Stimulated activated CD4-positive, alpha-beta T cell treated with anti-CD3 and anti-CD28 coated beads, Interleukin-2, amount 100 ng/mL, for 48 hours (primary cell): ENCODE measurements at places on chromosomes 2 and 18.

DNA sequence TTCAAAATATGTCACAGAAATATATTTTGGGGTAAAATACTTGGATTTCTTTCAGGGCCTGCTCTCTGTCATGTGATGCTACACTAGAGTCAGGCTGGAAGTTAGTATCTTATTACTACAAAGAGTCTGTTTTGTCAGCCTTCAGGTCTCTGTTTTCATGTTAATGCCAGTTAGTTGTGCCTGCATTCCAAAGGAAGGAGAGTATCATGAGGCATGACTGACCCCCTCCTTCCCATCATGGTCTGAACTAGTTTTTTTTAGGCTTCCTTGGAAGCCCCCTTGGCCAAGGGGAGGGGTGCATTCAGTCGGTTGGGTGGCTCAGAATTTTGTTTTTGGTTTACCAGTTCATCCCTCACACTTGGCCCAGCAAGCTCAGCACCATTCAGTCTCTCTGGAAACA is 318.0 kb downstream of the ALK start:
- DNase-seq, result no peak

DNA sequence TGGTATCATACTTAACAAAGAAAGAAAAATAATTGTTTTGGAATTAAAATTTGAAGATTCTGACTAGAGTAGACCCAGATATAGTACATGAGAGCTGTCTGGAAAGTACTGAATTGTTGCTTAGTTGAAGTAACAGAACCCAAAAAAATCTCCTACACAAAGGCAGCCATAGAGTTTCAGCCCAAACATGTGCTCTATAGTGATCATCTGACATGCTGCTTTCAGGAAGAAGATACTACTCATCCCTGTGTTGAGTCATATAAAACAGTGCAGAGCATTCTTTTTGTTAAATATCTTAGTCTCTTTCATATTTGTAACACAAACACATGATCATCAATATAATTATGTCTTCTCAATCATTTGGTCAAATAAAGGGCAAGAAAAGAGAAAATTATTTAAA is 84.8 kb upstream of the PTPRM start:
- no peak for DNase-seq

GRCh38 chr2:236517251-236518031 is 52.2 kb upstream of the ACKR3 start:
- DNase-seq, result no peak

DNA sequence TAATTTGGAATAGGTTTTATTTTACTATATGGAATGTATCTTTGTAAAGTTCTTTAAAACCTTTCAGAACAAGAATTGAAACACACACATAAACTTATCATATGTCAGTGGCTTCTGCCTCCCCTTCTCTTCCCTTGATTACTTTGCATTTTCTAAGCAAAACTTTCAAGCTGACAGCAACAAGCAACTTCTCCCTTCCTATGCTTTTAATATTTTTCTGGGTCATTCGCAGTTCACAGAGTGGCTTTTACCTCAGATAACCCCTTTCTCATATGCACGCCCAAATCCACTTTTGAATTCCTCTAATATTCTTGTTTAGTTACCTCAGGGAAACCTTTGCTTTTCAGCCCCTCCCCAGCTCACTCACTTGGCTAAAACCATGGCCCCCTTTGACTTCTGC is 36.7 kb upstream of the CDC42EP3 start:
- DNase-seq, result no peak

DNA sequence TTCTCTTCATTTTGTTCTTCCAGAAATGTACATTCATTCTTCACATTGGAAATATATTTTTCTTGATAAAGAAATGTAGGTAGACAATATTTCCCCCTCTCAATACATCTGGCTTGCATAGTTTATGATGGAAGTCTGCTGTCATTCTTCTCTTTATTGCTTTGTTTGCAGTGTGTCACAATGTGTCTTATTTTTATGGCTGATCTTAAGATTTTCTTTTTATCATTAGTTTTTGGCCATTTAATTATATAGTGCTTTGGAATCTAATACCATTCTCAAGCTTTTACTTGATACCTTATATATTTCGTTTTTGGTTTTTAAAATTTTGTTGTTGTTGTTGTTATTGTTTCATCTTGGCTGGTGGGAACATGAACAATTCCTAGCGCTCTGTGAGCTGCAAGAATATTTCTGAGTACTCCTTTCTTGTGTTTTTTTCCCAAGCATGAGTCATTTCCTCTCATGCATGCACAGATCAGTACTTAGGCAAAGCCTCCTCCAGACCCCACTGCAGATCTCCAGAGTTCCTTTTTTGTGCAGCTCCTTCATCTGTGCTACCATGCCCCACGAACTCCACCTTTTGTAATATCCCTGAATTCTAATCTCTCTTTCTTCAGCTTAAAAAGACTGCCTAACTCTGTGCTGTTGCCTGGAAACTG is 13.7 kb upstream of the MMADHC start:
- no peak for DNase-seq

DNA sequence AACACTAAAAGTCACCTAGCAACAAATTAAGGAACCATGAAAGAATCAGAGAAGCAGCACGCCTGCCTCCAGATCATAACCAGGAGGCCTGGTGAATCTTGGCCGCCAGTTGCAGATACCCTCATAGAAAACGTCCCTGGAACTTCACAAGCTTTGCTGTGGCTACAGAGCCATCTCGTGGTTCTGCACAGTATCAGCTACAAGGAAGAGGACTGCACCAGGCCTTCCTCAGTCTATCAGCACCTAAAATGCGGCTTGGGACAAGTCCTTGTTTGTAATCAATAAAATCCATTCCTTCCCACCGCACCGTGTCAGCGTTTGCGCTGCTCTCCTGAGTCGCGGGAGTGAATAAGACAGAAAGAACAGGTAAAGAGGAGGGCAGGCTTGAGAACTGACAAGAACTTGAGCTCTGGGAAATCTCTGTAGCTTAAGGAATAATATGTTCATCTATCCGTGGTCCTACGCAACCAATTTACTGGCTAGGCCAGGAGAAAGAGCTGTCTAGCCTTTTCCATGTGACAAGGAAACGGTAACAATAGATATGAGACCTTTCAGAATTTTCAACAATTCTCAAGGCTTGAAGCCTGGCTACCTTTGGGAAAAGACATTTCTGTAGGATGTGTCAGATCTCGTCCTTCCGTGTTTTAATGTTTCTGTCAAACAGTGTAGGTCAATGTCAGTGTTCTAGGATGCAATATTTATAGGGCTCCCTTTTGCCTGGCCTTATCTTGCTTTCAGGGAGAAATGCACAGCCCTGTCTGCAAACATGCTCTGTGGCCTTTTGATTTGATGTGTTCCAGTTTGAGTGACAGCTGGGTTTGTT is 128.5 kb upstream of the RAB12 start:
- no peak for DNase-seq

GRCh38 chr2:120526997-120527945 is 181.3 kb downstream of the INHBB start:
- no peak for DNase-seq

DNA sequence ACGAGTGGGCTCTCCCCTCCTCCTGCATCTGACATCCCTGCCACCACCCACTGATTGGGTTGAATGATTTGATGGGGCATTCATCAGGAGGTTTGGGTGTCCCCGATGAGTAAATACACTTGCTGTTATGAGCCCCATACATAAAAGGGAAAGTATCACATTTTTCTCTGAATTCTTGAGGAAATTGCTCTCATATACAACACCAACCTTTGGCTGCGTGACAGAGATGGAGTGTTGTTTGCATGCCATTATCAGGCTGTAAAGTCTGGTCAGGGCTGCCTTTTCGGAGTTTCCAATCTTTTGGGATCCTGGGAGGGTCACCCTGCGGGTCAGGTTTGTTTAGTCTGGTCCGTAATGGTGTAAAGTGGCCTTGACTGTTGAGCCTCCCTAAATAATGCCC is 227.9 kb upstream of the SPRED2 start:
- DNase-seq, result no peak

DNA sequence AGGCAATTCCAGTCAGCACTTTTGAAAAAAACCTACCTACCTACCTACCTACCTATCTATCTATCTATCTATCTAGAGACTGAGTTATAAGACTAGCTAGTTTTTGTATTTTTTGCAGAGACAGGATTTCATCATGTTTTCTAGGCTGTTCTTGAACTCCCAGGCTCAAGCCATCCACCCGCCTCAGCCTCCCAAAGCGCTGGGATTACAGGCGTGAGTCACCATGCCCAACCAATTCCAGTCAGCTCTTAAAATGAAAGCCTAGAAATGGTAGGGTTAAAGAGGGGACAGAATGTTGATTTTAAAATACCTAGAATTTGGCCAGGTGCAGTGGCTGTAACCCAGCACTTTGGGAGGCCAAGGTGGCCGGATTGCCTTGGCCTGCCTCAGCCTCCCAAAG is 19.1 kb downstream of the MSH2 start:
- DNase-seq, result no peak

DNA sequence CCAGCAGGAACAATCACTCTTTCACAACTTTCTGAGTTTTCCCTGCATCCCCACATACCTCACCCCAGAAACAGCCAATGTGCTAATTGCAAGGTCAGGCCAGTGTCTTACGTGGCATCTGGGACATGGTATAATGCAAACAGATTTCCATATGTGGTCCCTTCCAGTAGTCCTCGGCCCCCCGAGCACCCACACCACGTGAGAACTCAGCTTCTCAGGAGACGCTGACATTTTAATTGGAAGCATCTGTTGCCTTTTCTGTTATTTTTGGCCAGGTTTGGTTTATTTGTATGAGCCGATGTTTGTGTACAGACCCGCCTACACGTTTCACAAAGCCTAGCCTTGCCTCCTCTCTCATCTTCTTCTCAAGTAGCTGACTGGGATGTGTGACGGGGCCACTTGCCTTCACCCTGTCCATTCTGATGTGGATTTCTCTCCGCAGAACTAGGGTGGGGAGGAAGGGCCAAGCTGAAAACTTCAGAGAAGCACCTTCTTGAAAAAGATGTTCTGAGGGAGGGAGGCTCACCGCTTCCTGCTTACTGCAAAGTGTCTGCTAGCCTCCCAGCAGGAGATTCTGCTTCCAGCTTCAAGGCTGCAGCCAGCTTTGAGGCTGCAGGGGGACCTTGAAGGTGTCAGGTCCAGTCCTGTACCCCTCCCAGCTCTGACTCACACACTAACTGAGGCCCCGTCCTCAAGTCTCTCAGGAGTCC is 109.6 kb upstream of the SLC14A2 start:
- no peak for DNase-seq

GRCh38 chr18:40120356-40120755 is 1834.7 kb upstream of the PIK3C3 start:
- no peak for DNase-seq

DNA sequence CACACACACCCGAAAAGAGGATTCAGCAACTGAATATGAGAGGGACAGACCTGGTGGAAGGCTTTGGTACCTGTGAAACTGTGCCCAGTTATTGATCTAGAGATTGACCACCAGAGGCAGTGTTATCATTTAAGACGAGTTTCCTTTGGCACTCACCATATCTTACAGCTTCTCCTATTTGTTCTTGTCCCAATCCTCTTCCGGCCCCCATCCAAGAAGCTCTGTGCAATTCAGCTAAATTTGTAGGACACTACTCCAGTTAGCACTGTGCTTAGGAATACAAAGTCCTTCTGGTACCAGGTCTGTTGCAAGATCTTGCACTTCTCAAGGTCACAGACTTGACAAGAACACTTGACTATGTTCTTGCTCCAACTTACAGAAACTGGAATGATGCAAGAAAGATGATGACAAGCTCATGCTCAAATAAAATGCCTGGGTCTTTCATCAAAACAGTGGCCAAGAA is 177.7 kb downstream of the TMEM247 start:
- DNase-seq, result no peak

DNA sequence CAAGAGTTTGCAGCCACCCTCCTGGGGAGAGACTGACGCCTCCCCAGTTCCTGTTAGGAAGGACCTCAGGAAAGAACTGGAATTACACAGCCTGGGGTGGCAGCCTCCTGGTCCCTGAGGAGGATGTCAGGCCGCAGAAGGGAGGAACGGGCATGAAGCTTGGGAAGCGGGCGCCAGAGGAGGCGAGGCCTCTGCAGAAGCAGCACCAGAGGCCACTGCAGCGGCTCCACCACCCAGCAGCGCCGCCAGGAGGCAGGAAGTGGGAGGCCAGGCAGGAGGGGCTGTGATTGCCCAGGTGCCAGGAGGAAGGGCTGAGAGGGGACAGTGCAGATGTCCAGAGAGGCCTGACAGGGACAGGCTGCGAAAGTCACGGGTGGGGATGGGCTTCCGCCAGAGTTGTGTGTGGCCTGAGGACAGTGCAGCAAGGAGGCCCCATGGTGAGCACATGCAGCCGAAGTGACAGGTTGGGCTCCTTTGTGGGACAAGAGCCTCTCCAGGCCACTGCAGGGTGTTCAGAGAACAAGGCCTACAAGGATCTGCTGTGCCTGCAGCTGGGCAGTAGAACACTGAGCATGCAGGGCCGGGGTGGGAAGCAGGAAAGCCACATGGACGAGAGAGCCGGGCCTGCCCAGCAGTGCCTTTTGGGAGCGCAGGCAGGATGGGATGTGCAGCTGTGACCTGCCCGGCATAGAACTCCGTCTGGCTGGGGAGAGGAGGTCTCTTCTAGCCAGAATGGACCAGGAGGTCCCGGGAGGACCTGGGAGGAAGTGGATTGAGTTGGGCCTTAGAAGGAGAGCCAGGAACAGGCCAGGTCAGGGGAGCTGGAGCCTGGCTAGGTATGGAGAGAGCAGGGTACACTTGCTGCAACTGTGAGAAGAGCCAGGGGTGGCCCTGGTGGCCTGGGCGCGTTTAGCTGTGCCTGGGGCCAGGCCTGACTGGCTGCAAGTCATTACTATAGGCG is 39.1 kb upstream of the ALPP start:
- DNase-seq, result no peak

- no peak for DNase-seq
Observed at GRCh38 chr2:169525434-169525833, 15.9 kb downstream of the KLHL41 start.

DNA sequence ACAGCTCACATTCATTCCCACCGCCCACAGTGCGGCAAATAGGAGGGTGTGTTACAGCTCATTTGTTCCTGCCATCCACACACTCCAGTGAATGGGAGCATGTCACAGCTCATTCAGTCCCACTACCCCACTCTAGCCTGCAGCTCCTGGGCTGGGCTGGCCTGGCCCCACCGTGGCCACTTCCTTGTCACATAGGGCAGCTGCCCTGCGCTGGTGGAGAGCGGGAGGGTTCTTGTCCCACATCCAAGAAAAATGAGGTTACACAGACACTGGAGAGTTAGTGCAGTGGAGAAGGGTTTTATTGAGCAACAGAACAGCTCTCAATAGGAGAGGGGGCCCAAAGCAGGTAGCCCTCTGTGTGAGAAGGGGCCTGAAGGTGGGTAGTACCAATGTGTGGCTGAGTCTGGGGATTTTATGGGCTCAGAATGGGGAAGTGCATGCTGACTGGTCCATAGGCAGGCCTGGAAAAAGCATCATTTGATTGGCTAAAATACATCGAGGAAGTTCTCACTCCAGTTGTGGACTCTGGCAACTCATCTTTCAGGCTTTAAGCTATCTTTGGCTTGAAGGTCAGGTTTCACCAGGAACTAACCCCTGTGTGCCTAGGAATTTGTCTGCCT is 249.7 kb downstream of the ETAA1 start:
- DNase-seq, result no peak

- DNase-seq, result no peak
Observed at GRCh38 chr18:54147439-54147838, 77.0 kb downstream of the MBD2 start.
